ENCODE measurements at places on chromosomes 1 and 21.
A peak's percentile ranks its signal among the peaks of the same experiment; 100 is the strongest.

- no peak for DNase-seq
Measured at GRCh38 chr1:168163670-168164069, 15.1 kb upstream of the TIPRL start.

GRCh38 chr1:31183126-31183525 lies 56.6 kb downstream of the NKAIN1 start:
- DNase-seq = no peak

DNA sequence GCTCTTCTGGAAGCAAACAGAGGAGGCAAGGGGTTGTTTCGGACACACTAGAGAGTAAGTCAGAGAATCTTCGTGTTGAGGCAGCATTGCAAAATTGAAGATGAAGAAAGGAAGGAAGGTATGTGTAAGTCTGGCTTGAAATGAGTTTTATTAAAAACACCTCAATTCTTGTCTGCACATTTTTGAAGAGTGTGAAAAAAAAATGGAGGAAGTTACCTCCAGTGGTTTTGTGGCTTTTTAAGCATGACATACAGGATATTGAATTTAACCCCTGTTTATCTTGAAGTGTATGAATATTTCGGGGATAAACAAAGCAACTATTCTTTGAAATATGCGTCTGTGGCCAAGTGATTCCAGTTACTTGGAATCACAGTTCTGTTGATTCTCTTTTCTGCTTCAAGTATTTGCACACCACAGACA lies 203.2 kb upstream of the SGIP1 start:
- DNase-seq = no peak

GRCh38 chr1:167654975-167655575 lies 25.0 kb downstream of the RCSD1 start:
- no peak for DNase-seq

DNA sequence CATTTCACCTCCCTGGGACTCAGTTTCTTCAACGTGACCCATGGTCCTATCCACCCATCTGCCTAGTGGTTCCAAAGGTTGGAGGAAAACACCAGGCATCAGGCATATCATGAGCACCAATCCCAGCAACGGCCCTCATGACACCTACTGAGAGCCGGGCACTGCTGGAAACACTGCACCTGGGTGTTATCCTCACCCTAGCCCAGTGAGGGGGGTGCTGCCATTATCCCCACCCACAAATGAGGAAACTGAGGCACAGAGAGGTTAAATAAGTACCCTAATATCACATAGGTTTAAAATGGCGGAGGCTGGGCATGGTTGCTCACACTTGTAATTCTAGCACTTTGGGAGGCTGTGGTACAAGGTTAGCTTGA lies 206.9 kb downstream of the MATN1 start:
- no peak for DNase-seq

GRCh38 chr1:77545970-77546369 lies 136.5 kb downstream of the ZZZ3 start:
- peak; percentile 84 for DNase-seq

- no peak for DNase-seq
Measured at GRCh38 chr1:244314921-244315559, 136.7 kb downstream of the ADSS2 start.

DNA sequence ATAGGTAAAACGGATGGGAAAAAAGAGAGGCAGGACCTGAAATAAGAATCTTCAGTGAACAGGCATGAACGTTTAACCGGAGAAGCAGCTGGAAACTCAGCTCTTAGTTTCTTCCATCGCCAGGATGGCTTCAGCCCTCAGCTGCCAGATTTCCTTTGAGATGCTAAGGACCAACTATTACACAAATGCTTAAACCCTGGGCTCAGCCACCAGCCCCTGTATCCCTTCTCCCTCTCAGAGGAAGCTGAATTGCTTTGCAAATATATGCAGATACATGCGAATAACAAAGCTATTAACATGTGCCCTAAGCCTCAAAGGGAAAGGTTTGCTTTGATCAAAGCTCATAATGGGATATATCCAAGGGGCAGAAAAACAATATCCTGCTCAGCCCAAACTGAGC lies 515.1 kb downstream of the OMA1 start:
- DNase-seq = no peak

GRCh38 chr1:247906504-247907047 lies 11.2 kb downstream of the OR2W3 start:
- DNase-seq = no peak

DNA sequence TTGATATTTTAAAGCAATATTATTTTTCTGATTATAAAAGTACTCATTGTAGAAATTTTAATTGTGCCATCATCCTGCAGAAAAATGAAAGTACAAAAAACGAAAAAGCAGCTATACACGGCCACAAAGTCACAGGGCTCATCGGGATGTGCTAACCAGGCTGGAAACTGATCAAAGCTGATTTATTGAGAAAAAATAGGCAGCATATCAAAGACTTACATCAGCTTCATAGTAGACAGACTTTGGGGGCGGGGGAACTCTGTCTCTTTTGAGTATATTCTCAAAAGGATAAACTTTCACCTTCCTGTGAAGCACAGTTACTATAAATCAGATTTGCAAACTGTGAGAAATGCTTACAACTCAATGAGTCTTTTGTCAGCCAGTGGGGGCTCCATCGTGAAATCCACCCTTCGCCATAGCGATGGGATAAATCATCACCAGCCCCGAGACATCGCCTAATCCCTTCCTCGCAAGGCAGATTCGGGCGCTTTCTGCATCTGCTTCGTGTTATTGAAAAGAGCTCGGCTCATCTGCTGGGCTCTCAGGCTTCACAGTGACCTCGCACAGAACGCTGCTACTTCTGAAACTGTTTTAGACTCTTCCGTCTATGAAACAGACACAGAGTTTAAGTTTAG lies 69.2 kb upstream of the ERG start:
- DNase-seq = peak; percentile 5

DNA sequence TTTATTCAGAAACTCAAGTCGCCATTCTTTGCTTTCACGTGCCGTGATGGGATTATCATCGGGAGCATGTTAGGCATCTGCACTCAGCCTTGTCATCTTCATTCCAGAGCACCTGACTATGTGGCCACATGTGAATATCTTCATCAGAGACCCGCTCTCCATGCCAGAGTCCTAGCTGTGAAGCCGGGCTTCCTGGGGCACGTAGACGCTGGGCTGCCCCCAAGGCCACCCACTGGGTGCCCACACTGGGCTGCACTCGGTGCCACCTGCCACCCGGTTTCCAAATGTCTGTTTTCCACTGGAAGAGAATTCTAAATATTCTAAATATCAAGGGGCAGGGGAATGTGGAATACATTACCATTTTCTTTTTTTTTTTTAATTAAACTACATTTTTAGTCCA lies 43.8 kb downstream of the SLC37A1 start:
- DNase-seq = no peak

- no peak for DNase-seq
Measured at GRCh38 chr1:11321656-11322491, 48.9 kb downstream of the UBIAD1 start.

DNA sequence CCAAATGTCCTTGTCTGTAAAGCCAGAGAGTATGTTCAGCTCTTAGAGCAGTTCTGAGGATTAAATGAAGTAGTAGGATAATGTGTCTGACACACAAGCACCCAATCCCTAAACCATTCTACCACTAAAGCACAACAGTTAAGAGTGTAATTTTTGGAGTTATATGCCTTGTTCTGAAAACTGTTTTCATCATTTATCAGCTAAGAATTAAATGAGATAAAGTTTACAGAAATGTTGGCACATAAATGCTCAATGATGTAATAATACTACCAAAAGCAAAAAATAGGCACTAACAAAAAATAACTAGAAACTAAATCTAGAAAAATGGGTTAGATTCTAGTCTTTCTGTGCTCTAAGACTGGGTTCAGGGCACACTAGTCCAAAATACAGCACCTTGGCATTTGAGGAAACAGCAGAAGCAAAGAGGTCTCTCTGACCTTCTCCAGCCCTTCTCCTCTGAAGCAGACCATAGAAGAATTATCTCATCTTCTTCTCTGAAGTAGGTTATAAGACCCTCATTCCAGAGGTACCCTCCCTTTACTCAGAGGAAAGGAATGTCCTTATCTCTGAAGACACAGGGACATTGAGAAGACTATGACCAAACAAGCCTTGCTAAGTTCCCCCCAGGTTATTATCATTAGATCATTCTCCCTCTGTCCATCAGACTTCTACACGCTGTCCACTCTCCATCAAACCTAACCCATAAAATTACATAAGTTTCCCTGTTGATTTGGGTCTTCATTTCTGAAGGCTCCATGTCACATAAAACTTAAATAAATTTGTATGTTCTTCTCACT lies 20.6 kb downstream of the ABL2 start:
- no peak for DNase-seq

DNA sequence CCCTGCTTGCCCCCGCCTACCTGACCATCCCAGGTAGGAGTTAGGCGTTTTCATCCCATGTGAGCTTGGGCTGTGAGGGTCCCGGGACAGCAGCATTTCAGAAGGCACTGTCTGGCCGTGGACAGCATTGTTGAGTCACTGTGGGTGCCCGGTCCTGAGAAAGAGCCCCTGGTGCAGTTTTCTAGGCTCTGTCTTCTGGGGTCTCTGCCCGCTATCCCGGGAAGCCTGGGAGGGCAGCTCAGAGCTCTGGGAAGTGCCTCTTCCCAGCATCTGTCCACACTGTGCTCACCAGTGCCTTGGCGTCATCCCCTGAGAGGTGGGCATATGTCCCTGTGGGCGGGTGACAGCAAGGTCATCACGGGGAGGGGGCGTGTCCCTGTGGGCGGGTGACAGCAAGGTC lies 11.4 kb upstream of the ZNF669 start:
- no peak for DNase-seq

DNA sequence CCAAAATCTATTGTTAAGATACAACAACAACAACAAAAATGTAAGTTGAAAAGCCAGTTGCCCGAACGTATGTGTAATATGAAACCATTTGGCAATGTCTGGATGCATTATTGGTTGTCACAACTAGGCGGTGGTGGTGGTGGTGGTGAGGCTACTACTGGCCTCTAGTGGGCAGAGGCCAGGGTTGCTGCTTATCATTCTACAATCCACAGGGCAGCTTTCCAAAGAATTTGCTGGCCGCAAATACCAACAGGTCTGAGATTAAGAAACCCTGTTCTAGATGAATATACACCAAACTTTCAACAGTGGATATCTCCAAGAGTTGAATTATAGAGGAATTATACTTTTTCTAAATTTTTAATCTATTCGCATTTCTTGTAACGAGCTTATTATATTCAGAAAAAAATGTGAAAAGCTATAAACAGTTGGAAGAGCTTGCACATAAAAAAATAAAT lies 26.8 kb upstream of the ZNF697 start:
- no peak for DNase-seq

DNA sequence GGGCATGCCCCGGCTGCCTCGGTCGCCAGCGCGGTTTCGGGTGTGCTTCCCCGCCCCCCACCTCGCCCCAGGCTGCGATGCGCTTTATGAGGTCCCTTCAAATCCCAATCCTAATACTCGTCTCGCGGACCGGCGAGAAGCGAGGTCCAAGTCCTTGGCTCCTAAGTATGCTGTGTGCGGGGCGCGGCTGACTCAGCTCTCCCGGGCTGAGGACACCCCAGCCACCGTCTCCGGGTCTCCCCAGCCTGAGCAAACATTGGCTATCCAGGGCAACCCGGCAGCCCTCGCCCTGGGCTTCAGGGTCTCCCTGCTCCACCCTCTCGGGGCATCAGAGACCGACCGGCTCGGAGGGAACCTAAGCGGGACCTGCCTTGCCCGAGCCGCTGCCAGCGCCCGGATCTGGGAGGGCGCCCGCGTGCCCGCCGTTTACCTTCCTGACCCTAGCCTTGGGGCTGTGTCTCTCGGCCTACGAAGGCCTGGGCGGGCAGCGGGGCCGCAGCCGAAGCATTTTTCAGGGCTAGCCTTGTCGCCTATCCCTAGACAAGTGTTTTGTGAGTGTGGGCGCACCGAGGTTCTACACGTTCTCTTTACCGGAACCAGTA lies 1.2 kb downstream of the ITPKB start:
- DNase-seq = no peak

DNA sequence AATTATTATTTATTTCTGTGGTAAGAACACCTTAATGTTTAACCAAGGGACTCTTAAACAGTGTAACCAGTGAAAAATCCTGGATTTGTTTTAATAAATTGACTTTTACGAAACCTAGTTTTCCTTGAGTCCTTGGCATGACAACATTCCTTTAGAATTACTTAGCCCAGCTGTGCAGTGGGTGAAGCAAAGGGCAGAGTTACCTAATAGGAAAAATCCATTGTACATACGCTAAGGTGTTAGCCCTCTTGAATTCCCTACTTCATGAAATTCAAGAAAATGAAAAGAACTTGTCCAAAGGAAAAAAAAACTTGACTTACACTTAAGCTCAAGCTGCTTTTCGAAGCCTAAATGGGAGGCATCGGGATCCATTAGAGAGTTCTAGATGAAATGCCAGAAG lies 852.0 kb upstream of the ADAMTS5 start:
- no peak for DNase-seq

DNA sequence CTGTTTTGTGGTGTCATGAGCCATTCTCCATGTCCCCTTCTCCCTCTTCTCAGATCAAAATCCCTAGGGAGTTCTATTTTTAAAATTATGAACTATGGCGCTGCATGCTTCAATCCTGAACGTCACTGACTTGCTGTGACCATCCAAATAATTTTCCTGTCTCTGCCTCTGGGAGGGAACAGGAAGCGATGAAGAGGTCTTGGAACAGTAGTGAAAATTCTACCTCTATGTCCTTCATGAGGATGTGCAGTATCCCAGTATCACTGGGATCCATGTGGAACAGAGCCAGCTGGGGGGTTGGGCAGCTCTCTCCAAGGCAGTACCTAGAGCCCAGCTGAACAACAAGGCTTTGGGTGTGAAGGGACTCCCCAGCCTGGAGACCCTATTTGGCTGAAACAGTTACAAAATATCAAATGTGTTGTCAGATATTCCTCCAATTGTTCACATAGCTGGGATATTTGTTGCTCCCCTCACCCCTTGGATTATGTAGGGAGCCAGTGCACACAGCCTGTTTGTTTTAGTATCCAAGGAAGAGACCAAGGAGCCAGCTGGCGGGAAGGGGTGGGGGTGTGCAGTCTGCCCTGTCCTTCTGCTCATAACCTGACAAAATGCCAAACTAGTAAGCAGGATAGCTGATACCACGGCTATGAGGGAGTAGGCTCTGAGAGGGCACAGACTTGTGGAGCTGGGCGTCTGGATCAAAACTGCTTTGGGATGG lies 7.6 kb downstream of the DCLRE1B start:
- peak; percentile 69 for DNase-seq

GRCh38 chr21:28604946-28605537 lies 387.6 kb downstream of the LTN1 start:
- DNase-seq = no peak

DNA sequence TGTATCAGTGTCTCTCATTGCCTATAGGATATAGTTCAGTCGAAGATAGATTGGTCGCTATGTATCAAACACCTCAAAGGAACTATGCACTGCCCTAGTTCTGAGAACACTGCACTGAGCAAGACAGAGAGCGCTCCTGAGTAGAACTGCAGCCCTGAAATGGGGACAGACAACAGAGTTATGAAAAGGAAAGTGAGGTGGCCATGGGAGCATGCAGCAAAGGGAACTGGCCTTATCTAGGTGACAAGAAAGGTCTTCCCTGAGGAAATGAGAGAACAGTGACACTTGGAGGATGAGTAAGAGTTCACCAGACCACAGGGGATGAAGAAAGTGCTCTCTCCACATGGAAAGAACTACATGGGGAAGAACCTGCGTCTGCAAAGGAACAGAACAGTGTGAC lies 7.5 kb upstream of the G0S2 start:
- no peak for DNase-seq

- DNase-seq = no peak
Measured at GRCh38 chr1:185448591-185449186, 131.6 kb upstream of the IVNS1ABP start.
